ENCODE measurements at places on chromosomes 1 and 21.

GRCh38 chr1:230728710-230729392, 14.9 kb upstream of the AGT start:
- no peak for DNase-seq

DNA sequence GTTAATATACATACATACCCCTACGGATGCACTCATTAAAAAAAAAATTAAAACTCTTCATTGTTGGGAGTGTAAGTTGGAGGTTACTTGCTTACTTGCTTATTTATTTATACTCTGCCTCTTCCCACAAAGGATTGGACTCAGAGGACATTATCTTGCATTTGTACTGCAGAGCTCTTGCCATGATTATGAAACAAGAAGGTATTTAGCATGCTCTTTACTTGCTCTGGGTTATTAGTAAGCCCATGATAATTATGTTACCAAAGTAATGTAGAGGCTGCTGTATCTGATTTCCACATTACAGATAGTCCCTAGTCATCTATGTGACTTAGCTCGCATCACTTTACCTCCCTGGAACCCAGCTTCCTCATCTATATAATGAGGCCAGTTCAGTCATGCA, 355.1 kb upstream of the PTBP2 start:
- no peak for DNase-seq

GRCh38 chr1:59393211-59394180, 96.6 kb downstream of the FGGY start:
- DNase-seq = no peak

DNA sequence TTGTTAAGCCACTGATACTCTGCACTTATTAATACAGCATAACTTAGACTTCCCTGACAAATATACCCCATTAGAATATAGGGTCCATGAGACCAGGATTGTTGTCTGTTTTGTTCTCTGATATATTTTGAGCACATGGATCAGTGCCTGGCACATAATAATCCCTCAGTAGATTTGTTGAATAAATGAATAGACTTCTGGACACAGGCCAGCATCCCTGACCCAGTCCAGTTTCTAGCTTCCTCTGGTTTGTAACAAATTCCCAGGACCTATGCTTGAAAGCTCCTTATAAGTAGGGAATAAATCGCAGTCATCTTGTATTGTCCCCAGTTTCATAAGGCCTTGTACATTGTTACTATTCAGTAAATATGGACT, 58.2 kb upstream of the GADD45A start:
- DNase-seq = no peak

- DNase-seq = no peak
These were observed 65.5 kb downstream of the DMRTB1 start for GRCh38 chr1:53524428-53525375.

GRCh38 chr1:31991182-31991581, 22.5 kb upstream of the KHDRBS1 start:
- no peak for DNase-seq

- DNase-seq = no peak
These were observed 6.8 kb downstream of the RRAGC start for GRCh38 chr1:38852780-38853179.

DNA sequence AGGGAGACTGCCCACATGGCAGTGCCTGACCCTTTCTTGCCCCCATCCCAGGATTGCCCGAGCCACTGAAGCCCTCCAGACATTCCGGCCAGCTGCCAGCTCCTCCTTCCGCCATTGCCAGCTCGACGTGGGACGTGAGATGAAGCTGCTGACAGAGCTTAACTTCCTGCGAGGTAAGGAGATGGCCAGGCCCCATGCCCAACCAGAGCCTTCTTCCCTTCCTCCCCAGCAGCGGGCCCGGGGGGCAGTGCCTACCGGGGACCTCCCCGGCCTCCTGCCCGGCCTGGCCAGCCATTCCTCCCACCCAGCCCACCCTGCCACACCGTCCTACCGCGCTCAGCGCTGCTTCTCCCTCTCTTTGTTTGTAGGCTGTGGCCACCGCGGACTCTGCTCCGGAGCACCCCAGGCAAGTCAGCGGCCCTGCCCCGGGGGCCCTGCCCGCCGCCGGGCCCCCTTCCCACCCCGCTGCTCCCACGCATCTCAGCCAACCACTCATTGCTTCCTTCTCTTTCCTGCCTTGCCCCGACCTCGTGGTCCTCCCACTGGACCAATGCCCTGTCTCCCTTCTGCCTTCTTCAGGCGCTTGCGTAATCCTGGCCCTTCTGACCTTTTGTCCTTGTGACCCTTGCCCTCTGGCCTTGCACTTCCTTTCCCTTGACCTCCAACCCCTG, 4.9 kb downstream of the TRIM46 start:
- peak; percentile 79 for DNase-seq

DNA sequence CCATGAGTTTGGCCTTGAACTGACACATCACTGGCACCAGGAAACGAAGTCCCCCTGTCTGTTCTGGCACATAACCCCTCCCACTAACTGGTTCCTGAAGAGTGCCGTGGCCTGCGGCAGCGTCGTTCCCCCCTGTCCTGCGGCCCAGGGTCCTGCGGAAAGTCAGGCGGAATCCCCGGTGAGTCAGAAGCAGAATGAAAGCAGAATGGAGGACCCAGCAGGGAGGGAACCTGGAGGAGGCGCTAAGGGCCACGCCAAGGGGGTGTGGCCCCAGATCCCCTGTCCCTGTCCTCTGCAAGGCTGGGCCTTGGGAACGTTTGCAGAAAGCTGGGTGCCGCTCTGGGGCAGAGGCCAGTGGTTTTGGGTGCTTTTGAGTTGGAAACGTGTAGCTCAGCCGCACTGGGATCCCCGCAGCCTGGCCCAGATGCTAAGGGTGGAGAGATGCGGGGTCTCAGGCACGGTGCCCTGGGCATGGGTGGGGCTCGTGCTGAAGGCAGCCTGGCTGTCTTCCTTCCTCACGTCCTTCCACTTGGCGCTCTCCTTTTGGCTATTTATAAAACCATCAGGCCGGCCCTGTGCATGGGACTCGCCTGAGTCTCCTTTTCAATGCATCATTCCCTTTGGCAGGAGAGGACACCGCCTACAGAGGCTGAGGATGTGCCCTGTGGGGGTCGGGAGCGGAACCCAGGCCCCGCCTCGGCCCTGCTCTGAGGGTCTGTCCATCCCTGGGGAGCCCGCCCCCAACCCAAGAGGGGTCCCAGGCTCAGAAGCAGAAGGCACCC, 36.2 kb downstream of the TP73 start:
- DNase-seq = no peak
